ENCODE measurements at places on chromosomes 6 and 20.

GRCh38 chr20:25220021-25220730, 24.7 kb downstream of the ENTPD6 start:
- DNase-seq, result no peak

GRCh38 chr6:119076173-119076572, 2.3 kb downstream of the FAM184A start:
- peak; percentile 40 for DNase-seq

DNA sequence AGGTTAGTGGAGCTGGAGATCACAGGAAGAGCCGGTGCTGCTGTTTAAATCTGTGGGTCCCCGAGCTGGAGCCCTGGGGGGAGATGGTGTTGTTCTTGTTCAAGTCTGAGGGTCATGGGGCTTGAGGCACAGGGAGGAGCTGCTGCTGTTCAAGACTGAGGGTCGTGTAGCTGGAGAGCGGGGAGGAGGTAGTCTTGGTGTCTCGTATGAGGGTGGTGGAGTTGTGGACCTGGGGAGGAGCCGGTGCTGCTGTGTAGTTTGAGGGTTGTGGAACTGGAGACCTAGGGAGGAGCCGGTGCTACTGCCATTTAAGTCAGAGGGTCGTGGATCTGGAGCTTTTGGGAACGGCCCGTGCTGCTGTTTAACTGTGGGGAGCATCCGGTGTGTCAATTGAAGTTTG, 112.2 kb upstream of the SULF2 start:
- DNase-seq, result no peak

GRCh38 chr6:168737481-168737880, 296.5 kb downstream of the SMOC2 start:
- no peak for DNase-seq

DNA sequence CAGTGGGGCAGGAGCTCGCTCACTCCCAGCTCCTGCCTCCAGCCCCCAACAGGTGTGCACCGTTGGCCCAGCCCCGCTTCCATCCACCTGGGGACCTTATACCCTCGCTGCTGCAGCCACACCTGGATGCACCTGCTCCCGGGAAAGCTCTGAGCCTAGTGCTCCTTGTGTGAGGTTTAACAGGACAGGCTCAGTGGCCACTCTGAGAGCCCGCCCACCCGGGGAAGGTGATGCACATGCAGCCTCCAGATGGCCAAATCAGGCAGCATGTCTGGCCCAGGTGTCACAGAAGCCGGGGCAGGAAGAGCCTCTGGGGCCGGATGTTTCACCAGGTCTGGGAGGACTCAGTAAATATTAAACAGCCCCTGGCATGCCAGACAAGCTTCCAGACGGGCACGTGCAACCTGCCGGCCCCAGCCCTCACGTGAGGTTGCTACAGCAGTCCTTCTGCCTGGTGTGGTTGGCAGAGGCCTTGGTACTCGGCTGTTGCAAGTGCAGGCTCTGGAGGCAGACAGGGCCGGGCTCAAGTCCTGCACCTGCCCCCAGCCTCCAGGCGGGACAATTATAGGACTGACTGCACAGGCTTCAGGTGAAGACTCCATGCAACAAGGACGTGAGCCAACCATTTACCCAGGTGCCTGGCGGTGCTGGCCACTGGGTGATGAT, 66.9 kb downstream of the RIPOR3 start:
- no peak for DNase-seq

DNA sequence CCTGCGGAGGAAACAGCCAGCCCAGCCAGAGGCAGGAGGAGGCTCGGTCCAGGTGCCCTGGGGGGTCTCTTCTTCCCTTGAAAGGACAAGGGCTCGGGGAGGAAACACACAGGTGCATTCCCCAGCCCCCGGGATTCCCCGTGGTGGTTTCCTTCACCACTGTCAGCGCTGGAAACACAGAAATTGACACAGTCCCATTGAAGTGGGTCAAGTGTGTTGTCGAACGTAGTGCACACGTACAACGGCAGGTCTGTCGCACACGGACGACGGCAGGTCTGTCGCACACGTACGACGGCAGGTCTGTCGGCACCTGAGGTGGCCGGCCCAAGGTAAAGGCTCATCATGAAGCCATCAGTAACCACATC, 80.9 kb downstream of the DLL1 start:
- DNase-seq, result no peak
